ENCODE measurements at places on chromosomes 13 and 19.

DNA sequence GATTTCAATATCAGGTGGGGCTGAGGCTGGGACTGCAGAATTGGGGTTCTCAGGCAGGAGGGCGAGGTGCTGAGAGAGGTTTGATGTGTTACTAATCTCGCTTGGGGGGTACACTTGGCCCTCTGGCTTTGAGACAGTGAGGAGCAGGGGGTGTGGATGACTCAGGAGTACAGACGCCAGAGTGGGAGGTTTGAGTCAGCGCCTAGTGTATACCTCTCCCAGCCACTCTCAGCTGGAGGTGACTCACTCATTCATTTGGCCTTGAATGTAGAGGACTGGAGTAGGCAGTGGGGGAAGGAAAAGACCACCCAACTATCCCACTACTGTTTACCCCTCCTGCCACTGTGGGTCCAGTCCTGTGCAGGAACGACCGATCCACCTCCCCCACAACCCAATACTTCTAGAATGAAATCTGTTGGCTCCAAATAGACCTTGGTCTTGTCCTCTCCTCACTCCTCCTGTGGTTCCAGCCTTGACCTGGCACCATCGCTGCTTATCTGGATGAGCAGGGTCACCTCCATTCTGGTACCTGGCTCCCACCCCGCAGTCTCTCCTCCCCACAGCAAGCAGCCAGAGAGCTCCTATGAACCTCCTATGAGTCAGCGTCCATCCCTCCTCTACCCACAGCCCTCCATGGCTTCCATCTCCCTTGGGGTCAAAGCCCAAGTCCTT lies 20.1 kb upstream of the ZNRF4 start:
- DNase-seq = no peak

DNA sequence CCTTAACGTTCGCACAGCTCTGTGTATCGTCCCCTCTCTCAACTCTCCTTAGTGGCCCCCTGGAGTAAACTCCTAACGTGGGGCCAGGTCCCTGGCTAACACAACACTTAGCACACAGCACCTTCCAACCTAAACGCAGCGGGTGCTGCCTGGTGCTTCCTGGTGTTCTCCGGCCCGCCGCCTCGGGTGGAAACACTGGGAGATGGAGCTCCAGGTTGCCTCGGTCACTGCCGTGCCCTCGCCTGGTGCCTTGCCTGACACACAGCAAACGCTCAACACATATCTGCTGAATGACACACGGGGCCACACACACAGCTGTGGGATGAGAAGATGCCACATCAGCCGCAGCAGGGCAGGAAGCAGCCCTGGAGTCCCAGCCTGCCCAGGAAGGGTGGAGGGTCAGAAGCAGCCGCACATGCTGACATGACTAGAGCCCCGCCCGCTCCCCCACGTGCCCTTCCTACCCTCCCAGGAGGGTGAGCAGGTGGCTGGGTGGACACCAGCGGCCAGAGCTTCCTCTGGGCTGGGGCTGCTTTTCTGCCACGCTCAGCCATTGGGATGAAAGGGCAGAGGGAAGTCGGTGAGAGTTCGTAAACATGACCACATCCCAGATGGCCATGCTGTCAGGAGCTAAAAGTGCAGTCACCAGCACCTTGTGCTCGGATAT lies 6.6 kb downstream of the PEPD start:
- DNase-seq = no peak

GRCh38 chr13:87656306-87656705 lies 14.9 kb upstream of the SLITRK5 start:
- no peak for DNase-seq

GRCh38 chr13:82702513-82702912 lies 1179.8 kb downstream of the SLITRK1 start:
- DNase-seq = no peak

DNA sequence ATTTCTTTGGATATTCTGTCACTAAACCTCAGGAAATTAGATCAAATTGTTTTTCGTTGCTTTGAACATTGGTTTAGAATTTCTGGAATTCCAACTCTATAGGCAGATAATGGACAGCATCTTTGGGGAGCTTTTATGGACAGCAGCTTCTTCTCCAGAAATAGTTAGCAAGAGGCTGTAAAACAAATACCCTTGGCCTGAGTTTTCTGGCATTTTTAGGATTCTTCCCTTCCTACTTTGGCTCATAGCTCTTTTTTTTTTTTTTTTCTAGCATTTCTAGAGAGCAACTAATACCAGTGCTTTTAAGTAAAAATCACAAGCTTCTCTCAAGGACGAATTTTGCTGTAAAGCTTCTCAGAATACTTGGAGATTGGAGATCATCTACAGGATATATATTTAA lies 169.8 kb upstream of the SPRY2 start:
- no peak for DNase-seq

GRCh38 chr19:7772752-7773291 lies 9.8 kb downstream of the CLEC4M start:
- no peak for DNase-seq

GRCh38 chr19:32751066-32751465 lies 31.5 kb downstream of the TDRD12 start:
- no peak for DNase-seq

- no peak for DNase-seq
These were observed 415.9 kb downstream of the FGF9 start for GRCh38 chr13:22086597-22087330.

DNA sequence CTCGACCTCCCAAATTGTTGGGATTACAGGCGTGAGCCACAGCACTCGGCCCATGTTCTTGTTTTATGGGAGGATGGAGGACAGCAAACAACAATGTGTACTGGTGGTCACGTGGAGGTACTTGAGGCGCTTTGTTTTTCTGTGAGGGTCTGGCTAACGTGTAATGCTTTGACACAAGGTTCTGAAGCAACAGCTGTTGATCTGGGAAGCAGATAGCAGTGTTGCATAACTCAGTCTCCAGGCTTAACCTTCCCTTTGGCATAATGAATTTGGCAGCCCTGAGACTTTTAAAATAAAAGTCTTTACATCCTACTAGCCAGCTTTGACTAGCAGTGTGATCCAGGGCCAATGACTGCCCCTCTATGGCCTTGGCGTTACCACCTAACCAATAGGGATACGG lies 6.9 kb upstream of the ZNF580 start:
- DNase-seq = no peak

DNA sequence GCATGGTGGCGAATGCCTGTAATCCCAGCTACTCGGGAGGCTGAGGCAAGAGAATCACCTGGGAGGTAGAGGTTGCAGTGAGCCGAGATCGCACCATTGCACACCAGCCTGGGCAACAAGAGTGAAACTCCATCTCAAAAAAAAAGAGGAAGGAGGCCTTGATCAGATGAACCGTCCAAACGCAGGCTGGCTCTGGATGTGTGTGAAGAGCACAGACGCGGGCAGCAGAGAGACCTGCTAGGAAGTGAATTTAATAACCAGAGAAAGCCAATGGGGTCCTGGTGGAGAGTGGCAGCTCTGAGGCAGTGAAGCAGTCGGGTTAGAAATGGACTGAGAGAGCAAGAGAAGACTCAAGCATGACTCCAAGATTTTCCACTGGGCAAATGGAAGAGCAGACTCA lies 136.5 kb downstream of the RNF17 start:
- DNase-seq = no peak

GRCh38 chr19:41223431-41224234 lies 4.6 kb downstream of the AXL start:
- no peak for DNase-seq

DNA sequence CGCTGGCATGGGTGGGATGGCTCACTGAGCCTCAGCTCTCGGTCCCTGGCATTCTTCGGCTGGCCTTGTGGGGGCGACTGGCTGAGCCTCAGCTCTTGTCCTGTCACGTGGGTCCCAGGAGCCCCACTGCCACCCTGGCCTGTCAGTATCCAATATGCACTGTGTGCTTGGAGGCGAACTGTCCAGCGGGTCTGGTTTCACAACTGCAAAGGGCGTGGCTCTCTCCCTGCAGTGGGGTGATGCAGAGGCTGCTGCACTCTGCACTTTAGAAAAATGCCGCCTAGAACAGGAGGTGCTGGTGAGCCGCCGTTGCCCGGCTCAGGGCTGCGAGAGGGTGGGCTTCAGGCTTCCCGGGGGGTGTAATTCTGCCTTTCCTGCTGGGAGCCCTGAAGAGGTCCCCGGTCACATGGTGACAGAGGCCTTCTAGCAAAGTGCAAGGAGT lies 17.0 kb upstream of the TMEM255B start:
- DNase-seq = peak; percentile 64

GRCh38 chr13:103104340-103104739 lies 38.1 kb upstream of the SLC10A2 start:
- no peak for DNase-seq

- no peak for DNase-seq
These were observed 342.4 kb downstream of the KCNRG start for GRCh38 chr13:50357586-50358118.

- no peak for DNase-seq
These were observed 15.8 kb downstream of the CFAP97D2 start for GRCh38 chr13:114194853-114195252.

GRCh38 chr19:42316223-42317211 lies 3.4 kb downstream of the TMEM145 start:
- DNase-seq = no peak

Measured in NCI-H187 (cell line).